SHP77 (cell line): ENCODE measurements at places on chromosomes 16 and 17.
A peak's percentile ranks its signal among the peaks of the same experiment; 100 is the strongest.

DNA sequence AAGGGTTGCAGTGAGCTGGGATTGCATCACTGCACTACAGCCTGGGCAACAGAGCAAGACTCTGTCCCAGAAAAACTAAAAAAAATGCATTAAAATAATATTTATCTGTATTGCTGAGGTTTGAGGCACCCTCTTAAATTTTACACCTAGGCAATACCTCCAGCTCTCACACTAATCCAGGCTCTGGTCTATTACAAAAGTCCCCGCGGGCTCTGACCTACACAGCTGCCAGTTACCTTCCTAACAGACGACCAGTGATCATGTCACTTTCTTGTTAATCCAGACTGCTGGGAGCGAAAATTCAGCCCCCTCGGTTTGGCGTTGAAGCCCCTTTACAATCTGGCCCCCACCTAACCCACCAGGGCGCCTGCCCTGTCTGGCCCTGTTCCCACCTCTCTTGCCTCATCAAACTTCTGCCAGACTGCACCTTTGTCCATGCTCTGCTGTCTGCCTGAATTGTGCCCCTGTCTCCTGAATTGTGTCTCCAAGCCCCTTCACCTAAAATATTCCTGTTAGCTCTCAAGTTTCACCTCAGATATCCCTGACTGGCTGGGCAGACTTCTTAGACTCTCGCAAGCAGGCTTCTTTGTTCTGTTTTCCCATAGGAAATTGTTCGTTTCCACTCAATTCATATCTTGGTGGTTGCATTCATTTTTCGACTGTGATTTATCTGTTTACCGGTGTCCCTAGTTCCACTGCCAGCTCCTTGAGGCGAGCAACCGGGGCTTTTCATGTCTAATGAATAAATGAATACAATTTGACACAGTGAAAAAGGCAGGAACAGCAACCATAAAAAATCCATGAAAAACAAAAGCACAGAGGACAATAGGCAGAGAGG is 65.9 kb downstream of the PITPNC1 start:
- DNase-seq: no peak

- no peak for DNase-seq
Measured at GRCh38 chr17:6701719-6702118, 11.4 kb downstream of the SLC13A5 start.

- no peak for DNase-seq
Measured at GRCh38 chr16:11093572-11094074, 149.3 kb downstream of the CLEC16A start.

GRCh38 chr17:11899537-11899942 is 97.7 kb downstream of the ZNF18 start:
- no peak for DNase-seq

DNA sequence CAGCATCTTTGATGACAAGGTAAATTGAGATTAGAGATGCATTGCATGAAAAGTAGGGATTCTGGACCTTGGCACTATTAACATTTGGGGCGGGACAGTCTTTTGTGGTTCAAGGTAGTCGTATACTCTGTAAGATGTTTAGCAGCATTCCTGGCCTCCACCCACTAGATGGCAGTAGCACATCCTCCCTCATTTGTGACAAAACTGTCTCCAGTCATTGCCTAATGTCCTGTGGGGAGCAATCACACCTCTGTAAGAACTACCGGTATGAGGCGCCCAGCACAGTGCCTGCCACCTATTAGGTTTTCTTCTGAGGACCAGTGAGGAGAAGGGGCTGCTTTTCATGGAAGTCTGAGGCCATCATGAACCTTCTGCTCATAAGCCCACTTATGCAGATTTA is 180.8 kb downstream of the RBFOX1 start:
- DNase-seq: no peak

DNA sequence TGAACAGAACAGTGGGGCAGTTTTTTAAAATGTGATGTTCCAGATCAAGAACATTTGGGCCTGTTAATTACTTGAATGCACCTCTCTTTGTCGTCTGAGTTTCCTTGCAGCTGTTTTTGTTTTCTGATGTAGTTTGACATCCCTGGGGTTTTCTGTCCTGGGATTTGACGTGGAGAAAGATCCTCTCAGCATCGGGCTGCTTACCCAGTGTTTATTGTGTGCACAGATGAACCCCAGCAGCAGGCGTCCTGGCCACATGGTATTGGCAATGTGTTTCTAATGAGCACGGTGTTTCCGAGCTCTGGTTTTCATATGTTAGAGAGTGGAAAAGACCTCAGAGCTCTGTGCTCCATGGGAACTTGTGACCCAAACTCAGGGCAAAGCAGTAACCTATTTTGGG is 191.1 kb upstream of the IRX3 start:
- DNase-seq: no peak

GRCh38 chr16:66271074-66272060 is 95.1 kb upstream of the CDH5 start:
- DNase-seq: no peak

- DNase-seq: no peak
Measured at GRCh38 chr16:83245061-83245460, 562.7 kb upstream of the HSBP1 start.

- no peak for DNase-seq
Measured at GRCh38 chr17:6559753-6560215, 3.4 kb upstream of the PITPNM3 start.

- DNase-seq: no peak
Measured at GRCh38 chr17:40415390-40415789, 2.3 kb downstream of the TOP2A start.

- DNase-seq: peak; percentile 50
Measured at GRCh38 chr17:44779211-44780025, 20.6 kb downstream of the ADAM11 start.

DNA sequence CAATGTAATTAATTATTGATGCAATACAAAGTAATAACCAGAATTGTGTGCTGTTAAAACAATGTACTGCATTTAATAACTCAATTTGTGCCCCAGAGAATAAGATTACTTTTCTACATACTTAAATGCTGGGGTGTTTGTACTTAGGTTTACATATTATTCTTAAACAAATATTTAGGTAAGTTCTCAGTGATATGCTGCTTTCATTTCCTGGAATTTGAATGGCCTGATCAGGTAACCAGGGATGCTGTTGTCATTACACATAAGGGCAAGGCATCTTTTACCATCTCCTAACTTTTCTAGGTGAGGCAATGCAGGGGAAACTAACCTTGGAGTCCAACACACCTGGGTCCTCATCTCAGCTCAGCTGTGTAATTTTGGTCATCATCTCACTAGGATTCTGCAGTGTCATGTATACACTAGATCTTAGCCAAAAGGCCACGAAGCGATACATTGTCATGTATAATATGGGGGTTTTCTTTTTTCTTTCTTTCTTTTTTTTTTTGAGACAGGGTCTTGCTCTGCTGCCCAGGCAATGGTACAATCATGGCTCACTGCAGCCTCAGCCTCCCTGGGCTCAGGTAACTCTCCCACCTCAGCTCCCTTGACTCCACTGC is 45.2 kb downstream of the MYO1D start:
- no peak for DNase-seq

DNA sequence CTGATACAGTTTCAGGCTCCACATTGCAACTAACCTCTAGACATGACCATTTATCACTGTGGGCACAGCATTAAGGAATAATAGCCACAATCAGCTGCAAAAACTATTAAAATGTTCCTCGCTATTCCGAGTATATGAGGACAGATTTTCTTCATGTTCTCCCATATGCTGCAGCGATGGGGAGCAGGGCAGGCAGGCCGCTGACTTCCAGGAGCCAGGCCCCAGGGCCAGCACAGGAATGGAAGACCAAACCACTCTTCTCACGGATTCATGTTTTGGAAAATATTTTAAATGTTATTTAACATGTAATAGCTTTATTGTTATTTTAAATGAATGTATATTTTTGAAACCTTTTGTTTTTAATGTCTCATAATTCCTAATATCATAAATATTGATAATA is 43.8 kb upstream of the ENDOV start:
- DNase-seq: no peak

GRCh38 chr17:17880577-17881196 is 43.9 kb upstream of the SREBF1 start:
- no peak for DNase-seq

DNA sequence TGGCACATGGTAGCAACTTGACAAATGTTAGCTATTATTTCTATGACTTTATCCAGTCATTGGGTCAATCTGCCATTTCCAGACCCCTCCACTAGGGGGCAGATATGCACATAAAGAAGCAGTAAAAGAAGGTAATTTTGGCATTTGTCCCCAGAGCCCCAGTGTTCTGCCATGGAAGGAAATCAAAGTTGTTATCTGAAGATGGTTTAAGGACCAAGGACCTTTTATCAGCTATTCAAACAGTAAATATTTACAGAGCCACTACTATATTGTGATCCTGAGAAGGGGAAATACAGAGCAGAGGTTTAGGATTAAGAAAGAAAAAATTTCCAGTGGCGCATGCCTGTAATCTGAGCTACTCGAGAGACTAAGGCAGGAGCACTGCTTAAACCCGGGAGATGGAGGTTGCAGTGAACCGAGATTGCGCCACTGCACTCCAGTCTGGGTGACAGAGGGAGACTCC is 20.0 kb downstream of the TRAF4 start:
- DNase-seq: peak; percentile 7

- DNase-seq: no peak
Measured at GRCh38 chr17:78694805-78695531, 87.1 kb downstream of the CYTH1 start.

- no peak for DNase-seq
Measured at GRCh38 chr16:74749291-74750055, 25.1 kb downstream of the FA2H start.
